Hepatocyte (in vitro differentiated cells): ENCODE measurements at places on chromosomes 1 and 21. TPM values are rescaled to one million over a fixed set of nuclear protein-coding genes. Genes with fewer than 3 reads are reported as not detected.

GRCh38 chr1:241918879-241919278 lies 38.7 kb upstream of the BECN2 start:
- DNase-seq, result peak; percentile 28

DNA sequence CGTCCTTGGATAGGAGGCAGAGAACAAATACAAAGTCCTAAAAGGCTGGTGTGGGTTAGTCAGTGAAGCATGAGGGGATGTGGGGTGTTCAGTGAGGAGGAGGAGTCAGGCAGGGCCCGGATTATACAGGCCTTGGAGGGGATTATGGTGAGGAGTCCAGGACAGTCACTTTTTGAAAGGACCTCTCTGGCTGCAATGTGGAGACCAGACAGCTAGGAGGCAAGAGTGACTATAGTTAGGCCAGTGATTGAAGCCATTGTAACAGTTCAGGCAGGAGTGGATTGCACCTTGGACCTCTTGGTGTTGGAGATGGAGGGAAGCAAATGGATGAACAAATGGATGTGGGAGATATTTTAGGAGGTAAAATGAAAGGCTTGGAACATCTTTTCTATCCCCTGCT lies 115.8 kb downstream of the C1orf94 start:
- no peak for DNase-seq

- DNase-seq, result no peak
These were observed 34.3 kb upstream of the LAPTM5 start for GRCh38 chr1:30791868-30792267.

- no peak for DNase-seq
These were observed 116.9 kb upstream of the PALMD start for GRCh38 chr1:99529002-99529401.

GRCh38 chr1:217620814-217621213 lies 10.1 kb downstream of the GPATCH2 start:
- no peak for DNase-seq

GRCh38 chr21:45836694-45837670 lies 144.6 kb upstream of the COL6A1 start:
- no peak for DNase-seq

- no peak for DNase-seq
These were observed 80.9 kb upstream of the SYT6 start for GRCh38 chr1:114234408-114235124.

DNA sequence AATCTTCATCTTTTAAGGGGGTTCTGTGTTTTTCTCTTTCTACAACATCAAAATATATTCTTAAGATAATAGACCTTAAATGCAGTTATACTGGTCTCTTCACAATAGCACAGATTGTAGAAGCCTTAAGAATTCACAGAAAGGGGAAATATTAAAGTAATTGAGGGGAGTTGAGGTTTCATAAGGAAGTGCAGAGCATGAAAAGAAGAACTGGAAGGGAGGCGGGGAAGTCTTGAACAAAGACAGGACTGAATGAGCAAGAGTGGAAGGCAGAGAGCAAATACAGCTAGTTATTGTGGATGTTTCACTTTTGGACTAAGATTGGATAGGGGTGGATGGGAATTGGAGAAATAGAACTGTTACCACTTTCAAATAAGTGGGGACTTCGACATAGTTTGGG lies 67.7 kb downstream of the PTGER3 start:
- no peak for DNase-seq

TRAPPC3 gene
- 128 and 139 TPM in 2 replicates for total RNA-seq

- no peak for DNase-seq
These were observed at the start of gene TCHHL1 for GRCh38 chr1:152089014-152089674. TSS of gene TCHHL1 (minus strand) at chr1:152089064. CDS start at chr1:152088143, 921 bp downstream.

ZBED6 gene
- 9.6 and 12.8 TPM in 2 replicates for total RNA-seq

- no peak for DNase-seq
These were observed 62.5 kb downstream of the SCCPDH start for GRCh38 chr1:246786606-246787238.

GRCh38 chr1:83883979-83884378 lies 115.0 kb downstream of the TTLL7 start:
- DNase-seq, result no peak

DNA sequence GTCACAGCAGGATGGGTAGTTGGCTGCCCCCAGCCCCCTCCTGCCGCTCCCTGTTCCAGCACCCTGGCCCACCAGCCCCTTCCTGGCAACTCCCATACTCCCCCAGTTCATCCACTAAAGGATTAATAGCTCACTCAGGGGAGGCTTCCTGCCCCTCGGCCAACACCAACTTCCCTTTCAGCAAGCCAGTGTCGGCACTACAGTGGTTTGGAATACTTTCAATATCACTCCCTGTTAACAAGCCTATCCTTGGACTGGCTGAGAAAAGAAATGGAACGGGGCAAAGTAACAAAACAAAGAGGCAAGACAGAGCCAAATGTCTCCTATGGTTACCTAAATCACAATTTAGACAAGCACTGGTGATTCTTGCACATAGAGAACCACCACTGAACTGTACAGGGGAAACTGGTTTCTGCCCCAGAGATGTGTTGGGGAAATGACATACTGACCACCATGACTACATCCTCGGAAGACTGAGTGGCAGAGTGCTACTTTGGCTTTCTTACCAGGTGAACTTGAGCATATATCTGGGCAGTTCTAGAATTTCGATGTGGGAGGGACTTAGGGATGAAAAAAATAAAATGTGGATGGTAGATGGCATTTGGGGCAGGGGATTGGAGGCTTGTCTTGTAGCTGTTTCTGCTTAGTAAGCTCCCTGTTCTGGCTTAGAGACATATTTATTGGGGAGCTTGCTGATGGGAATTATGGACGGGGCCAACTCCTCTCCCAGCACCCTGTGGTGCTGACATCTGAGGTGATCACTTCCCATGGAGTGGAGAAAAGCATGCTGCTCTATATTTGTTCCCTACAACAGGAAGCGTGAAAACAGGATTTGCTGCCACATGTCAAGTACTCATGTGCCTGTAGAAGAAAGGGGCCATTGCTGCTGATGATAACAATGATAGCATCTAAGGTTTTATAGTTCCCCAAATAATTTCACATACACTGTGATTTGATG lies 7.1 kb upstream of the CAPN2 start:
- DNase-seq, result no peak

DNA sequence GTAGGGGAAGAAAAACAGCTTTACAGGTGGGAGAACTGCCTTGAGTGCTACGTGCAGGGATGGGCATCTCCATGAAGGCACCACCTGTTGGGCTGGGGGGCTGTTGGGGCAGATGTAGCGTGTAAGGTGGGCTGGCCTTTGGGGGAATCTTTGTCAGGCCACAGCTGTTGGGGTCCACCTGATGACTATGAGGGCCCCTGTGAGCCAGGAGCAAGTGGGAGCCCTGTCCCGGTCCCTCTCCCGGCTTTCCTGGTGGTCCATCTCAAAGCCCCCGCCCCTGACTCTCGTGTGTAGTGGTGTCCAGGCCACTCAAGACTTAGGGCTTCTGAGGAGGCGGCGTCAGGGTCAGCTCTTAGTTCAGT lies 13.5 kb downstream of the SLC37A1 start:
- no peak for DNase-seq

C1orf210 gene
- 32.3 and 43.9 TPM in 2 replicates for total RNA-seq

DNA sequence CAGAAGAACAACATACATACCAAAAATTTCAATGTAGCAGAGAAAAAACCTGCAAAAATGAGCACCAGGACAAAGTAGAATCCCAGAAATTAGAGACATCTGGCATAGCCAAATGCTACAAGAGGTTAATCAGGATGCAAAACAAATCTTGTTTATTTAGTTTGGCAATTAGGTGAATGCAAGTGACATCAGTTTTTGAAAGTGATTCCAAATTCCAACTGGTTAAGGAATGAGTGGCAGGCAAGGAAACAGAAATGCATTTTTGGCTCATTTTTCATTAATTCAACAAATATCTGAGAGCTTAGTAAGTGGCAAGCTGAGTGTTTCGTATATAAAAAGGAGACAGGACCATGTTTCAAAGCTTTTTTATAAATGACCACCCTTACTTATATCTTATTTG lies 21.3 kb downstream of the SCAF4 start:
- DNase-seq, result no peak

DNM3 gene
- total RNA-seq, result 0.88 and 1.5 TPM in 2 replicates

GRCh38 chr1:183490932-183491331 lies 18.6 kb downstream of the SMG7 start:
- no peak for DNase-seq

ZSWIM5 gene
- 4.0 and 4.1 TPM in 2 replicates for total RNA-seq

GRCh38 chr1:203263496-203263895 lies 34.0 kb upstream of the CHIT1 start:
- DNase-seq, result no peak

- no peak for DNase-seq
These were observed 52.0 kb downstream of the ECE1 start for GRCh38 chr1:21238141-21238800.

DAB1 gene
- total RNA-seq, result 36.7 and 37.6 TPM in 2 replicates
